Choroid plexus epithelial cell (primary cell): ENCODE measurements at places on chromosomes 12 and 14.
A peak's percentile ranks its signal among the peaks of the same experiment; 100 is the strongest.

DNA sequence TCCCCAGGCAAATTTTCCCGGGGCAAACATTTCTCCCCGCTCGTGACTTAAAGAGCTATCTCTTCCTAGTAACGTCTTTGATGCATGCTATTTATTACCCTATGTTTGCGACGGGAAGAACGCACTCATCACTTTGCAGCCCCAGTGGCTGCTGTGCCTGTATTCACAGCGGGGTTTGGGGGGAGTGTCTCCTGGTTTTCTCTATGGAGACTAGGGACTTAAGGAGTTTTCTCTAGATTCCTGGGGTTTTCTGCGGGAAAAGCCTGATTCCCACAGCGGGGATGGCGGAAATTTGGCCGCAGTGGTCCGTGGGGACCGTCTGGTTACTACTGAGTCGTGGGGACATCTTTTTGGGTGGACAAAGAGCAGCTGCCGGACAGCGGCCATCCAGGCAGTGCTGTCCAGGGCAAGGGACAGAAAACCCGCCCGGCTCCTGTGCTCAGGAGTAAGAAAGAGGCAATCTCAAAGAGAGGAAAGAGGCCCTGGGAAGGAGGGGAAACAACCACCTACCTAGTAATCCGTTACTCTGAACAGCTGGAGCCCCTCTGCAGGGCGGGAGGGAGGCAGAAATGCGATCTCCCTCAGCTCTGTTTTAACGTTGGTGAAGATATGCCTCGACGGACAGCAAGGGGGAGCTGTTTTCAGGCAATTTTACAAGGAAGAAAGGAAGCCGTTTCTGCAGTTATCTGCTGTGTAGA, 771 bp upstream of the AVPR1A start:
- DNase-seq: peak; percentile 75

DNA sequence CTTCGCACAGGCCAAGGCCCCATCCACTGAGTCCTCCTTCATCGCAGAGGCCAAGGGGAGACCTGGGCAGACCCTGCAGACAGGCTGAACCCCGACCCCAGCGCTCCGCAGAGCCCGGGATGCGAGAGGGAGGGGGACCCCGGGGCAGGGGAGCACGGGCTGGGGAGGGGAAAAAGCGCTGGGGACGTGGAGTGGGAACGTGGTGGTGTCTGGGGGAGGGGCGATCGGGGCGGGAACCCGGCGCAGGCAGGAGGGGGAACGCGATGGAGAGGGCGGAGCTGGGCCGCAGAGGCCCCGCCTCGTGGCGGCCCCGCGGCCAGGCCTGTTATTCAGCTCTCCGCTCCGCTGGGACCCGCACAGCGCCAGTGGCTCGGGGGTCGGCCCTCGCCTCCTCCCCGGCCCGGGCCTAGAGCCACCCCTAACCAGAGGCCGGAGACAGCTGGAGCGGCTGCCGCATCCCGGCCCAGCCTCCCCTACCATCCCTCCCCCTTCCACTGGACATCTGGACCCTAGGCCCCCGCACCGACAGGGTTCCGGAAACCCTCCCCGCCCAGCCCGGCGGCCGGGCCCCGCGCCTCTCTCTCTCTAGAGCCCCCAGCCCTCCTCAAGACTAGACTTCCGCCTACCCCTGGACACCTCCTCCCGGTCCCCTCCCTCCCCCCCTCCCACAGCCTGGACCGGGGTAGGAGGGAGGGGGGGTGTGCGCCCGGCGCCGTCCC, at the start of gene ARHGEF25:
Gene ARHGEF25 (plus strand): TSS at position 328 of the 719 bp plus-strand sequence. CDS start 460 bp downstream, outside the sequence.
- DNase-seq: peak; percentile 55

DNA sequence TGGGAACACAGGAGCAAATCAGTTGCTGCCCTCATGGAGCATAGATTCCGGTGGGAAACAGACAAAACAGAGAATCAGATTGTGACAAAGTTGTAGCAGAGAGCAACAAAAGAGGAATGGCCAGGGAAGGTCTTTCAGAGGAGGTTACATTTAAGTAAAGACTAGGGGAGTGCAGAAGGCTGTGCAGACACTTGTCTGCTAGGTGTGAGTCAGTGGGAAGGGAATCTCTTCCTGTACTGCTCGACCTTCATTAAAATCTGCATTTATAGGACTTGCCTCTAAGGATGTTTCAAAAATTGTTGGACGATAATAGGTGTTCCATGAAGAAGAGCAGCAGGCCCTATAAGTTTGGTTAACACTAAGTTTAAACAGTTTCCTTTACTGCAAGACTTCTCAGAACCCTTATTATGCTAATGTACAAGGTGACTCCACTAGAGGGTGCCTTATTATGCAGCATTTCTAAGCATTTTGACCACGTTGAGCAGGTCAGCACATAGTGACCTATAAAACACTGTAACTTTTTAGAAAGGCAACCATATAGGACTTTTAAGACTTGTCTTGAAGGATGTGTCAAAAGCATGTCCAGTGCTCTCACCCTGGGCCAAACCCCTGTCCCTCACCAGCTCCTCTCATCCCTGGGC, 91.8 kb upstream of the RIC8B start:
- DNase-seq: peak; percentile 75

DNA sequence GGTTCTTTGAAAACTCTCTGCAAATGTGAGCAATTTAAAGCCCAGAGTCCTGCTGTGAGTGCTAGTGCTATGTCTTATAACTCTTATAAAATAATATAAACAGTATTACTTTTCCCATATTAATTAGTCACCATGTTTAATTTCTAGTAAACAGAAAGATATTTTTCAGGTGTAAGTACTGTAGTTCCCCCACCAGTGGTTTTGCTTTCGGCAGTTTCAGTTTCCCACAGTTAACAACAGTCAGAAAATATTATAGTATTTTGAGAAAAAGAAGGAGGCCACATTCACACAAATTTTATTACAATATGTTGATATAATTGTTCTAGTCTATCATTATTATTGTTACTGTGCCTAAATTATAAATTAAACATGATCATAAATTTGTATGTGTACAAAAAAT, 800.5 kb downstream of the LRFN5 start:
- DNase-seq: no peak

GRCh38 chr14:64843548-64843947, 36.2 kb downstream of the SPTB start:
- no peak for DNase-seq

DNA sequence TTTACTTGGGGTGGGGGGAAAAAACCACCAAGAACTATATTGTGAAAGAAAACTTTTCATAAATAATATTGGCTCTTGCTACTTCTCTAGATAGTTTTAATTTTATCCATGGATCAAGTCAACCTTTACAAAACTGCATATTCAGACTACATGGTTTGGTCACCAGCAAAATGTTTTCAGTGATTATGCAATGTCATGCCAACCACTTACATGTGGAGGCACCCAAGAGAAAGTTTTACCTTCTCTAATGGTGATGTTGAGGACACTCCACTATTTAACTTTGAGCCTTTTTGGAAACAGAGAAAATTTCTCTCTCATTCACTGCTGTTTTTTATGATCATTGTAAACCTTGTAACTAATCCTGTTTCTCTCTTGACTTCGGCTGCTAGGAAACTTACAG, 21.6 kb downstream of the PLCZ1 start:
- DNase-seq: no peak

GRCh38 chr14:104957146-104958113, 20.7 kb downstream of the AHNAK2 start:
- no peak for DNase-seq

DNA sequence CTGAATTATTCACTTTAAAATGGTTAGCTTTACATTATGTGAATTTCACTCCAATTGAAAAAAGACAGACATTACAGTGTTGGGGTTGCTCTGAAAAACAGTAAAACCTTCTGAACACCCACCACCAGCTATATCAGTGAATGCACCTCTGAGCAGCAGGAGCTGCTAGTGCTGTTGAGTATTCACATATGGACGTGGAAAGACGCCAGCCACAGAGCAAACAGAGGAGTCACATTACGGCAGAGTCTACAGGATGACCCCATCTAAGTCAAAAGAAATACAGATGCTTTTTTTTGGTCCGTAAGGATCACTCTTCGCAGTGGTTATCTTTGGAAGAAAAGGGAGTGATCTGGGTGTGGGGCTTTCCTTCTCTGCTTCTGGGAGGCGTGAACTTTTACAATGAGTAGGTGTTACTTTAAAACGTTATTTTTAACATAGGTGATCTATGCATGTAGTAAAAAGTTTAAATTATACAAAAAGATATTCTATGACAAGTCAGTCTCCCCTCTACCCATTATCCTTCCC, 4.5 kb downstream of the HVCN1 start:
- peak; percentile 65 for DNase-seq
